ENCODE measurements at places on chromosomes 11 and 22.

GRCh38 chr11:117099696-117100095 is 1.5 kb upstream of the SIK3 start:
- no peak for DNase-seq

DNA sequence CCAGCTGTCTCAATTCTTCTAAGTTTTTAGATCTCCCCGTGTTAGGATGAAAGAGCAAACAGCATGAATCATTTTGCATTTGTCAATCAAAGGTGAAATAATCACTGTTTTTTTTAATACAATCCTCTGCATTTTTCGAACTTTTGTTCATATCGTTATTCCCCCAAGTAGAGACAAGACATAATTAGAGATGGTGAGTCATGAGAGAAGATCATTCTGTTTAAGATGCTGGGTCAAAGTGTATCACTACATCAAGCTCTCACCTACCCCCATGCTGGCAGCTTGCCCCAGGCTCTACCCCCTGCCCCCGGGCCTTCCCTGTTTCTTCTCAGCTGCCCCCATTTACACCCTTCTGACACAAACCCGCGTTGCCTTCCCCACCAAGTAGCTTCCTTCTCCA is 30.5 kb upstream of the MYO18B start:
- DNase-seq = no peak

- DNase-seq = no peak
These were observed 116.0 kb downstream of the MRTFA start for GRCh38 chr22:40520562-40520961.

GRCh38 chr11:131748151-131749050 is 378.0 kb downstream of the NTM start:
- DNase-seq = peak; percentile 11
